ENCODE measurements at places on chromosomes 13 and 19.
A peak's percentile ranks its signal among the peaks of the same experiment; 100 is the strongest.

GRCh38 chr13:32080328-32080744, 48.8 kb downstream of the FRY start:
- no peak for DNase-seq

DNA sequence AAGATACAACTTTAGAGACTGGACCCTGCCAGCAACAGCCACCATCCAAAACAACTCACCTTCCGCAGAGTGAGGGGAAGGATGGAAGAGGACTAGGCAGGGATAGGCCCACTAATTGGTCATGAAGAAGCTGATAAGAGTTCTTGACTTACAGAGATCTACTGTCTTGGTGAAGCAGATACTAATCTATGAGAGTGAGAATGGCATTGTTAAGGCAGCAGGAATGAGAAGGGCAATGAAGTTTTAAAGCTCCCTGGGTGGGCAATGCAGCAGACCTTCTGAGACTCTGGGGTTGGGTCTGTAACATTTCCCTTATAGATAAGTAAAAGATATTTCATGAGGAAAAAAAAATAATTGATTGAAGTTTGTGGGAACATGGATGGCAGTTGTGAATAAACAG, 63.7 kb downstream of the KLF12 start:
- DNase-seq = no peak

DNA sequence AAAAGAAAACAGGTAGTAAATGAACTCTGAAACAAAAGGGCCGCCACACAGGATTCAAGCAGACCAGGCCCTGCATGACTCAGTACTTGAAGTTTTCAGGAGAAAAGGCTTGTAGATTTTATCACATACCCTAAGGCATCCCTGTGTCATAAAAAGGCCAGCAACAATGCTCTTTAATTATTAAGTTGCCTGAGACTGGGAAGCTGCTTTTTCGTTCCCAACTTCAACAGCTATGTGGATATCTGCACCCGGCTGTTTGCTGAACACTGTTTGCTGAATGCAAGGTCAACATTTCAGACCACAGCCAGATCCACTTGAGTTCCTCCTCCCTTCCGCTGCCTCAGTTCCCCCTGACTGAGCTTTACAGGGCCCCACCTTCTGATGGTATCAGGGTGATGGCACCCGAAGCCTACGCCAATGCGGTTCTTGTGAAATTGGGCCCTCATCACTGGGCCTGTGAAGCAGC, 6.1 kb upstream of the ECH1 start:
- no peak for DNase-seq

GRCh38 chr13:106567474-106568298, at the start of gene ARGLU1:
TSS of gene ARGLU1 (minus strand) at chr13:106568137. CDS start at chr13:106567919, 218 bp downstream.
- DNase-seq = peak; percentile 95

GRCh38 chr19:8086849-8087248, 34.3 kb downstream of the CCL25 start:
- no peak for DNase-seq

- DNase-seq = no peak
Observed at GRCh38 chr13:111909501-111909900, 157.4 kb upstream of the SOX1 start.

DNA sequence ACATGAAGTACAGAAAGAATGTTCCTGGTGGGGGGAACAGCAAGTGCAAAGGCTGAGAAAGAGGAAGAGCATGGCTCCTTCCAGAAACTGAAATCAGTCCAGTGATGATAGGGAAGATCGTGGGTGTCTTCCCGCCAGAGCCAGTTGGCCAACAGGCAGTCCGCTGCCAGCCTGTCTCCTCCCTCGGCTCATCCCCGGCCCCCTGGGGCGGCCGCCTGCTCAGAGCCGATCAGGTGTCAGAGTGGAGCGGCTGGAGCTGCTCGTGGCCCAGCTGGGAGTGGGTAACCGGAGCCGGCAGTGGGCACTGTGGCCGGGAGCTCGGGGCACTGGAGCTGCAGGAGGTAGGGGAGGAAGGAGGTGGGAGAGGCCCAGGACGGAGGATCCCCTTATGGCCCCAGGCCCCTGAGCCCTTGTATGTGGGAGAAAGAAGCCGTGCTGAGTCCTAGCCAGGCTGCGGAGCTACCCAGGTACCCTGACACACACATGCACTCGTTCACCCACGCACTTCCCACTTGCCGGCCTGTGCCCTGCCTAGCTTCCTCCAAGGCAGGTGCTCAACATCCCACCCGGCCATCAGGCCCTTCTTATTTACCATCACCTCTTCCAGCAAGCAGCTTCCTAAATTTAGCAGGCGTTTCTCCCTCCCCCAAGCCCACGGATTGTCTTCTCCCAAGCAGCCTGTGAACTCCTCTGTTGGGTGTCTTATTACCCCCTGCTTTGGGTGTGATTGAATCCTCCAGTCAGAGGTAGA, 1.7 kb downstream of the ANKRD24 start:
- peak; percentile 78 for DNase-seq

DNA sequence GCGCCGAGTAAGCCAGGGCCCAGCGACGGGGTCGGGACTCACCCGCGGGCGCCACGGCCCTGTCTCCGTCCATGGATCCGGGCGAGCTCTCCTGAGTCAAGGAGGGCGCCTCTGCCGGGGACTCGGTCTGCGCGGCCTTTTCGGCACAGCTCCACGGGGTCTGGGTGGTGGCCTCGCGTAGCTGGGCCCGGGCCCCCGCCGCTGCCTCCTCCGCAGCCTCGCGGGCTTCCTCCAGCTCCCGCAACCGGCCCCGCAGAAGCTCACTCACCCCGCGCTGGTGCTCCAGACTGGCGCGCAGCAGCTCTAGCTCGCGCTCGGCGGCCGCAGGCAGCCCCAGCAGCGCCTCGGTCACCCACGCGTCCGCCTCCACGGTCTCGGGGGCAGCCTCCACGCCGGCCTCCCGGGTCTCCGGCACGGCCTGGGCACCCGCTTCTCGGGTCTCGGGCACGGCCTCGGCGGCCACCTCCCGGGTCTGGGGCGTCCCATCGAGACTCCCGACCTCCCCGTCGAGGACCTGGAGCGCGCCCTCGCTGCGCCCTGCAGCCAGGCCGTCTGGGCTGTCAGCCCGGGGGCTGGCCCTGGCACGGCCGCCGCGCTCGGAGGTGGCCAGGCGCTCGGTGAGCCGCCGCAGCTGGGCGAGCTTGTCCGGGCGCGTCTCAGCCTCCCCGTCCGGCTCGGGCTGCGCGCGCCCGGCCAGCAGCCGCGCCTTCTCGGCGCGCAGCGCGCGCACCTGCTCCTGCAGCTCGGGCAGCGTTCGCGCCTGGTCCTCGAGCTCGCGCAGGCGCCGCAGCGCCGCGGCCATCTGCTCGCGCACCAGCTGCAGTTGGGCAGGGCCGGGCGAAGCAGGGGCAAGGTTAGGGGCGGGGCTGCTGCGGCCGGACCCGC, 8.4 kb downstream of the KANK3 start:
- peak; percentile 78 for DNase-seq
